ENCODE measurements at places on chromosomes 5 and 9.

DNA sequence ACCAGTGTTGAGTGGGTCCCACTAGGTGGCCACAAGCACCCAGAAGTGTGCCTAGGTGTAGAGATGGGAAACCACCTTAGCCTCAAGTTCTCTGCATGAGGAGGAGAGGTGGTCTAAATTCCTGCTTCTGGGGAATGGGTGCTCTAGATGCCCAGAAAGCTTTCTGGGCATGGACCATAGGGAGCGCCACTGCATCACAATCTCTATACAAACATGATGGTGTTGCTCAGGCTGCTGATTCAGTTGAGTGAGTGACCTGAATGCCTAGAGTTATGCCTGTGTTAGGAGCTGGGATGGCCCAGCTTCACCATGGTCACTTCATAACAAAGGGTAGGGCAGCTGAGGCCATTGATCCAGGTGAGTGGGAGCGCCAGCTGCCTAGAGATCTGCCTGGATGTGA, 667.9 kb upstream of the ARRDC3 start:
- no peak for DNase-seq

DNA sequence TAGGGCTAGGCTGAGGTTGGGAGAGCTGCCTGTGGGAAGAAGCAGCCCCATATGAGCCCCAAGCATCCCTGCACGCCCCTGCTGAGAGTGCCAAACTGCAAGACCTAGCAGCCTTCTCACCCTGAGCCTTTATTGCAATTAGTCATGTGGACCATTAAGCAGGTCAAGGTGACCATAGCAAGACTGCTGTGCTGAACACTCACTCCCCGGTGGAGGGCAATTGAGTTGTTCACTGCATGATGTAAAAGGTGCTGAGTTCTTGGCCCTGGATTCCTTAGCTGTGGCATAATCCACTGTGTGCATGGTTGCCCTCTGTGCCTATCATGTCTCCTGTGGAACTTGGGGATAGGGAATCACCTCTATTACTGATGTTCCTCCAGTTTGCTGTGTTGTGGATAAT, 131.1 kb downstream of the FOXD1 start:
- no peak for DNase-seq

DNA sequence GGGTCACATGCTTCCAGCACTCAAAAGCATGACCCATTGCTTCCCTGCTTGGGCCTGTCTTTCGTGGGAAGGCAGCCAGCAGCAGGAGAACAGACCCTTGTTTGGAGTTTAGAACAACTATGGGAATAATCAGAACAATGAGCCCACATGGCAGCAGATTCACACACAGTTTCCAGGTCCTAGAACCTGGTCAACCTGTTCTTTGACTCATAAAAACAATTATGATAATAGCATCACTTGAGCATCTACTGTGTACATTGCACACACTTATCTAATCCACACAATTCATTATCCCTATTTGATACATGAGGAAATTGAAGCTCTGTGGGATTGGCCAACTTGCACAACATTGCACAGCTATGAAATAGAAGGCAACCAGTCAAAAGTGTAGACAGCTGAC, 41.7 kb downstream of the KLF4 start:
- no peak for DNase-seq

DNA sequence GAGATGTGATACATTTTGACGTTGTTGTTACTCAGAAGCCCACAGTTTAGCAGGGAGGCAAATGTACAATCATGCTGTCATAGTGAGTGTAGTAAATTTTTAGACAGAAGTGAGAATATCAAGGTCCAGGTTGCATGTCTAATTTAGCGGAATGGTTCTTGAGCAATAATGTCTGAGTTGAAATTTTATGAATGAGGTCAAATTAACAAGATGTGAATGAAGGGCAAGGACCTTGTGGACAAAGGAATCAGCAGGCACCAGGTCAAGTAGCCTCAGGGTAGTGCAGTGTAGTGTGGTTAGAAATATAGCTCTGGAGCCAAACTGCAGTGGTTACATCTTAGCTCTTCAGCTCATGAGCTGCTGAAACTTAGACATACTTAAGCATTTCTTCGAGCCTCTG, 36.2 kb downstream of the TNFSF8 start:
- no peak for DNase-seq

DNA sequence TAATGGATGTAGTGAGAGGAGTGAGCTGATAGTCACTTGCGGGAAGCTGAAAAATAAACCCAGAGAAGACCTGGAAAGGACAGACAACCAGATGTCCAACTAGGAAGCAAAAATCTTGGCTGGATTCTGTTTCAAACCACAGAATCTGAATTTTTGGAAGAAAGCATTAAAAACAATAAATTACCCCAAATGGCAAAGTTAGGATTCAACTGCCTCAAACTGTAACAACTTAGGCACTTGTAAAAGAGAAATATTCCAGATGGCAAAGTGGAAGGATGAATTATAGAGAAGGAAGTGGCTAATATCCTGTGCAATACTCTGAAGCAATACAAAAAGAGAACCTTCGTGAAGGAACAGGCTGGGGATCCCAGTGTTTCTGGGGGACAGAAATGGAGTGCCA, 46.8 kb upstream of the SLIT3 start:
- no peak for DNase-seq

DNA sequence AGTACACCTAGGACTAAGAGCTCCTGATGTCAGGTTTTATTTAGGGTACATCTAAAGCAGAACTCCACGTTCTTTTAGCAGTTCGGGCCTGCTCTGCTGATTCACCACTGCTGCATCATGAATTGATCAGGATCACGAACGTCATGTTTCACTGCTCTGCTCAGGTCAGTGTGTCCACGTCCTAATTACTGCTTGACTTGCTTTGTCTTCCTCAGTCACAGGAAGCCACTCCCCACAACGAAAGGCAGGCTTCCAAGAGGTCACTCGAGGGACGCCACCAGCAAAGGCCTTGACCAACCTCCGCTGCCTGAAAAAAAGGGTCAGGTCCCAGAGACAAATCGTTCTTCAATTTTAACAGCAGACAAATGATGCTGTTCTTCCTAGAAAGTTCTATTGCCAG, 40.3 kb downstream of the CTNND2 start:
- no peak for DNase-seq

All from T-cell (primary cell).